ENCODE measurements at places on chromosomes 7 and 10.

DNA sequence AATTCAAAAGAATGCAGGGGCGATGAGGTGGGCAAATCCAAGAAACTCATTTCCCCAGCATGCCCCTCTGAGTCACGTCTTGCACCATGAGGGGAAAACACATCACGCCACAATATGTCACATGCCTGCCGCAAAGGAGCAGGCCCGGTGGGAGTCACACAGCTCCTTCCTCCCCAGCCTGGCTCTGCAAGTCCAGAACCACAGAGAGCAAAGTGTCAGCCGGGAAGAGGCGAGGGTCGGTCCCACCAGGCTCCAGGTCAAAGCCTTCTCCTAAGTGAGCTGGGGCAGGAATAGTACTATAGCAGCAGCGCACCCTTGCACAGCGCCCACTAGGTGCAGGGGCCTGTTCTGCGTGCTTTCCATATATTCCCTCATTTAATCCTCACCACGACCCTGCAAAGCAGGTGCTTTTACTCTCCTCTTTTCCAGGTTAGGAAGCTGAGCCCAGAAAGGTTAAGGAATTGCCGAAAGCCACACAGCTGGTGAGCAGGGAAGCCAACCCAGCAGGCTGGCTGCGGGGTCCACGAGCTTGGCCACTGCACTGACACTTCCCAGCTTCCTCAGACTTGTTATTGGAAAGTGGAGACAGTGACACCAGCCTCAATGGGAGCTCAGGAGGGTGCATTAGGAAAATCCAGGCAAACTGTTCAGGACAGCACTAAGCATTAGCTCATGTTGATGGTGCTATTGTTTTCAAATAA lies 94.0 kb upstream of the ZMIZ1 start:
- DNase-seq = no peak

DNA sequence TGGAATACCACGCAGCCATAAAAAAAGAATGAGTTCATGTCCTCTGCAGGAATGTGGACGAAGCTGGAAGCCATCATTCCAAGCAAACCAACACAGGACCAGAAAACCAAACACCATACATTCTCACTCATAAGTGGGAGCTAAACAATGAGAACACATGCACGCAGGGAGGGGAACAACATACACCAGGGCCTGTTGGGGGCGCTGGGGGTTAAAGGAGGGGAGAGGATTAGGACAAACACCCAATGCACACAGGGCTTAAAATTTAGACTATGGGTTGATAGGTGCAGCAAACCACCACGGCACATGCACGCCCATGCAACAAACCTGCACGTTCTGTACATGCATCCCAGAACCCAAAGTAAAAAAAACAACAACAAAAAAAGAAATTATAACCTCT lies 23.3 kb downstream of the RNF133 start:
- no peak for DNase-seq

GRCh38 chr10:71084061-71084817 lies 128.1 kb upstream of the UNC5B start:
- no peak for DNase-seq

- DNase-seq = no peak
These were observed 57.8 kb downstream of the ANKMY2 start for GRCh38 chr7:16587790-16588189.

GRCh38 chr10:122199070-122199469 lies 72.0 kb upstream of the BTBD16 start:
- no peak for DNase-seq
